Cerebellum (tissue), 4 donors: ENCODE measurements at places on chromosomes 1 and 21. TPM values are rescaled to one million over a fixed set of nuclear protein-coding genes. Genes with fewer than 3 reads are reported as not detected.

The AK5 gene
- 29.9 TPM for total RNA-seq

DNA sequence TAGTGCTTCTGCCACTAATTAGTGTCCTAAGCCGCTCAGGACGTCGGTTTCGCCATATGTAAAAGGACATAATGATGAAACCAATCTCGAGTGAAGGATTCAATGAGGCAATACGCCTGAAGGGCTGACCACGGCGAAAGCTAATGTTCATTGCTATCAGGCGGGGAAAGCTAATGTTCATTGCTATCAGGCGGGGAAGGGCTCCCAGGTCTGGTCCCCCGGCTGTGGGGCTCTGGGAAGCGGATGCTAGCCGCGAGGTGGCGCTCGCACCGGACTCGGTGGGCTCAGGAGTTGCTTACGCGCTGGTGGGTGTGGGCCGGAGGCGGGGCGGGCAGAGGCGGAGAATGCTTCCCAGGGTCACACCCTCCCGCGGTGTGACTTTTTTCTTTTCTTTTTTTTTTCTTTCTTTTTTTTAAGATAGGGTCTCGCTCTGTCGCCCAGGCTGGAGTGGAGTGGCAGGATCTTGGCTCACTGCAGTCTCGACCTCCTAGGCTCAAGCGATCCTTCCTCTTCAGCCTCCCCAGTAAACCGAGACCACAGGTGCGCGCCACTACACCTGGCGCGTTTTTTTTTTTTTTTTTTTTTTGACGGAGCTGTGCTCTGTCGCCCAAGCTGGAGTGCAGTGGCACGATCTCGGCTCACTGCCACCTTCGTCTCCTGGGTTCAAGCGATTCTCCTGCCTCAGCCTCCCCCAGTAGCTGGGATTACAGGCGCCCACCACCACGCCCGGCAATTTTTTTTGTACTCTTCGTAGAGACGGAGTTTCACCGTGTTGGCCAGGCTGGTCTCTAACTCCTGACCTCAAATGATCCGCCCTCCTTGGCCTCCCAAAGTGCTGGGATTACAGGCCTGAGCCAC lies 1.1 kb upstream of the PEAR1 start:
- peak; percentile 69 for DNase-seq

- DNase-seq: no peak
Measured at GRCh38 chr1:80054129-80054528, 1047.6 kb upstream of the ADGRL4 start.

- DNase-seq: no peak
Measured at GRCh38 chr1:148294116-148294807, 142.2 kb upstream of the NBPF11 start.

The FCRL1 gene
- total RNA-seq: 0.18 TPM

GRCh38 chr1:162353702-162354101 lies 23.0 kb downstream of the SPATA46 start:
- DNase-seq: no peak

GRCh38 chr1:25012966-25013962 lies 83.2 kb upstream of the RUNX3 start:
- no peak for DNase-seq

DNA sequence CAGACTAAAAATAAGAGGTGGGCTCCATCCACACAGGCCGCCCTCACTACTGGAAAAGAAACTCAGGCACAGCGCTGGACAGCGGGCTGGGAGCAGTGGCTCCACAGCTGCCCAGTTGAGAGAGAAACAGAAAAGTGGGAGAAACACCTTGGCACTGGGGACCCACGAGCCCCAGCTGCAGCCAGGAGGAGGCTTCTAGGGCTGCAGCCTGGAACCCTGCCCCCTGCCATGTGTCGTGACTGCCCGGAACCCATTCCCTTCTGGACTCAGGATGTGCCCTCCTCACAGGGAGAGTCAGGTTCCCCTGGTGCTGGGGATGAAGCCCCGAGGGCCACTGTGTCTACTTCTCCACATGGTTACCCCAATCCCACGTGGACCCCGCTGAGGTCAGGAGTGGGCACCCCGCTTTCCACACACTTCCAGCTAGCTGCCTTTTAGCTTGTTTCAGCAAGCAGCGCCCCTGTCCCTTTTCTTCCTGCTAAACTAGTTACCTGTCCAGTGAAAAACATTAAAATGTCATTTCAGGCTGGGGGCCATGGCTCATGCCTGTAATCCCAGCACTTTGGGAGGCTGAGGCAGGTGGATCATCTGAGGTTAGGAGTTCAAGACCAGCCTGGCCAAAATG lies 35.9 kb downstream of the PARP1 start:
- no peak for DNase-seq
